AG04450 (cell line): ENCODE measurements at places on chromosomes 3 and 15. TPM values are rescaled to one million over a fixed set of nuclear protein-coding genes. Genes with fewer than 3 reads are reported as not detected.

DNA sequence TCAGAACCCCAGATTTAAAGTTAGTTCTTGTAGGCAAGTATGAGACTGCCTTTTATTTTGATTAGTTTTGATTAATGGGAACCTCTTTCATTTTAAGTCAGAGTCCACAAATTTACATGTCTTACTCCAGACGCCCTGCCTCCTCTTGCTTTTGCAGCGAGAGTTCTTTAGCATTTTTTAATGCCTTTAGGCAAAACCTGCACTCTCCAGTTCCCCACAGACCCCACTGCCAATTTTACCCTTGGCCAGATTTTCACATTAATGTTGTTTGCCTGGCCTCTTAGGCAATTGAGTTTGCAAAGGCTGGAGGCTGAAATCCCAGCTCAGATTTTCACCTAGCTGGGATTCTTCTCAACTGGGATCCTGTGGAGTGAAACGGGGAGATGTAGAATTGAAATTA is 85.8 kb downstream of the GAP43 start:
- no peak for DNase-seq

DNA sequence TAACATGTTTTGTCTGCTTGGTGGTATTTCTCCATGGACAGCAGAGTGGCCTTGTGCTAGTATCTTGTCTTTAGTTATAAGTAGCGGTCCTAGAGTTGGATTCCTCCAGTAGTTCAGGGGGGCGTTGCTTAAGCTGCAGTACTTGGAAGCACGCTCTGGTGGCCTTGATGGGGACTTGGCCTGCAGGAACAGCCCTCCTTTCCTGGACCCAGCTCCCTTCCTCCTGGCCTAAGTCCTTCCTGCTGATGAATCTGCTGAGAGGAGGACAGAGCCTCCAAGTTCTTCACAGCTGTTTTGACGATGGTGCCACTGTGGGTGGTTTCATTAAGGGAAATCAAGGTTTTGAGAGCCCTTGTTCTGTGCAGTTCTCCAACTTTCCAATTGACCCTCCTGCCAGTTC is 38.6 kb upstream of the SEC22A start:
- no peak for DNase-seq

GRCh38 chr15:40929660-40930429 is 705 bp downstream of the DLL4 start:
- no peak for DNase-seq

- no peak for DNase-seq
These were observed 19.8 kb upstream of the NUDT16 start for GRCh38 chr3:131361464-131362421.

- DNase-seq = no peak
These were observed 25.3 kb downstream of the MEF2A start for GRCh38 chr15:99590913-99591646.

Gene NANOGP8
- 0.11 and 0.15 TPM in 2 replicates for polyA plus RNA-seq

Gene ABI3BP
- 5.3 and 9.3 TPM in 2 replicates for polyA plus RNA-seq

Gene ZKSCAN7
- 5.7 and 8.3 TPM in 2 replicates for polyA plus RNA-seq
